T-helper 9 cell (primary cell): ENCODE measurements at places on chromosomes 4 and X.

- DNase-seq = no peak
Observed at GRCh38 chr4:169416461-169416860, 145.7 kb upstream of the SH3RF1 start.

DNA sequence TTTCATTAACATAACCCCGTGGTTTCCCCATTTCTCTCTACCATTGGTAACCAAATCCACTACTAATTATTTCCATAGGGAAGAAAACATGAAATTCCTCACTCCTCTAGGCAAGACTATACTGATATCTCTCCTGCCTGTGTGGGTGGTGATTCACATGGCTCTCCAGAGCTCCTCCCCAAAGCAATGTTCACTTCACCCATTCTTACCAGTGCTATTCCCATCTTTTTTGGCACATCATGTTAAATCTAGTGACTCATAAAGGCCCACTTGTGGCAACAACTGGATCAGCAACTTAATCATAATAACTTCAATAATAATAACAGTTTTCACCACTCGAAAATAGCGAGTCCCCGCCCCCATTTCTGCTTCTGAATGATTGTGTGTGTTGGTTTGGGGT is 6.1 kb upstream of the HCCS start:
- no peak for DNase-seq

GRCh38 chr4:188177997-188178675 is 38.9 kb downstream of the TRIML1 start:
- no peak for DNase-seq

GRCh38 chrX:1491851-1492349 is 39.2 kb upstream of the ASMTL start:
- DNase-seq = no peak

GRCh38 chr4:78568640-78569305 is 17.2 kb downstream of the ANXA3 start:
- DNase-seq = no peak

DNA sequence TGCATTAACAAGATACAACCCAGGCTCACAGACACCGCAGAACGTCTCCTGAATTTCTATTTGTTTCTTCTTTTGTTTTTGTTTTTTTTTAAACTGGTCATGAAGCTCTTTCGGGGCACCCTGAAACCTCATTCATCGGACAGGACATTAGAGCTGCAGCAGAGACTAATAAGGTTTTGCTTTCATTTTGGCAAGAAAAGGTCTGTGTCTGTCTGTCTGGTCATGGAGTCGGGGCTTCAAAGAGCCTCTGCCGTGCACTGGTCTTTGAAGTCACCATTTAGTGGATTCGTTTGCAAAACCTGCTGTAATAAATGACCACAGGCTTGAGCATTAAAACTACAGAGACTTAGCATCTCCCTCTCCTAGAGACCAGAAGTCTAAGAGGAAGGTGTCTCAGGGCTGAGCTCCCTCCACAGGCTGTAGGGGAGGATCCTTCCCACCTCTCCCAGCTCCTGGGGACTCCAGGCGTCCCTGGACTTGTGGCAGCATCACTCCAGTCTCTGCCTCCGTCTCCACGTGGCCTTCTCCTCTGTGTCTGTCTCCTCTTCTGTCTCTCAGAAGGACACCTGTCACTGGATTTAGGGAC is 247.5 kb downstream of the CRLF2 start:
- no peak for DNase-seq

DNA sequence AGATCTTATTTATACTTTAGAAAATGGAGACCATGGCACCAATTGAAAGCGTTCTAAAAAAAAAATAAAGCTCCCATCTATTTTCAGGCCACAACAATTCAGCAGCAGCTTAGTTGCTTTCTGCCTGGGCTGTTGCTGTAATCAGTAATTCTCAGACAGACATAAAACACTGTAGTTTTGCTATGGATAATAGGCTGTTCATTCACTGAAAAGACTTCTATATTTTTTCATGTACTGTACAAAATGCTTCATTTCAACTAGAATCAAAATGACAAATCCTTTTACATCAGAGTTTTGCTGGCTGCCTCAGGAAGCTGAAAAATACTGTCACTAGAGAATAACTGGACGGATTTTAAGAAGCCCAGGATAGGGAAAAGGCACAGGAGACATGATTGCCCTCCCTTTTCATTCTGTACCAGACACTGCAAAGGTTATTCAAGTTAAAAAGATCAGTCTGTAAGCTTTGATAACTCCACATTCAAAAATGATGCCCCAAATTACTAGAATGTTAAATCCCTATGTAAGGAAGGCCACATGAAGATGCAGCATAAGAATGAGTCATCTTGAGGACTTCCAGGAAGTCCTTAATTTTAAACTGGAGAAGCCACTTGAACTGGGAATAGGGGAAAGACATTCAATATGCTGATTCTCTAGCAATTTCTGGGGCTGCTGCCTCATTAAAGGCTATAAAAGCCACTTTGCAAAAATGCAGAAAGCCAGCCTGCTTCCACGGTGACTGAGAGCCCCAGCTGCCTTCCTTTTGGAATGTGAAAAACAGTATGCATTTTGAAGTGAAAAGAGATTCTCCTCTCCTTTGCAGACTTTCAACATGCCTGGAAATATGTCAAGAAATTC is 403.2 kb upstream of the RASGEF1B start:
- no peak for DNase-seq

DNA sequence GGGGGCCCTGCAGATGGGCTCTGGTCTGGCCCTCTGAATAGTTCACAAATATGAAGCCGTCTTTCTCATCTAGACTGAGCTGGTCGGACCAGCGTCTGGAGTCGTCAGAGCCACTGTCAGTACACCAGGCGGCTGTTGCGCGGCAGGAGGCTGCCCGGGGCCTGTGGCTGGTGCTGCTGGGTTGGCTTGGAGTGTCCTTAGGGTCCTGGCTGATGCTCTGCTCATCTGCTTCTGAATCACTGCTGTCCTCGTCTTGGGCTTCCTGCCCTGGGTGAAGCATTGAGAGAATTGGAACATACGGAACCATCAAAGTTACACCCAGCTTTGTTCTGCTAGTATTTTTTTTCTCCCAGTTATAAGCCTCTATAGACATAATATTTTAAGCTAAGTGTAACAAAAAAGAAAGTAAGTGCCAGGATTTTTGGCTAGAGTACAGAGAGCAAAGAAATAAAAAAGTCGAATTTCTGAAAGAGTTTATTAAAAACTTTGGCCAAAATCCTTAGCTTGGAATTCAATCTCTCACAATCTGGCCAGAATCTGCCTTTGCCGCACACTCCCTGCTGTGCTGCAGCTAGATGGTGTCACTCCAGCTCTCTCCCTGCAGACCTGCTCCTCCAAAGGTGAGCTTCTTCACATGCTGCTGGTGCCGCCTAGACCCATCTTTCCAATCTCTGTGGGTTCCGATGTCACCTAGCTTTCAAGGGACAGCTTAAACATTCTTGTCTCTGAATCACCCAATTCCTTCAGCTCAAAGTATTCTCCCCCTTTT is 96.2 kb downstream of the CDS1 start:
- no peak for DNase-seq

GRCh38 chr4:108171339-108172230 is 2.9 kb upstream of the LEF1 start:
- peak; percentile 40 for DNase-seq

DNA sequence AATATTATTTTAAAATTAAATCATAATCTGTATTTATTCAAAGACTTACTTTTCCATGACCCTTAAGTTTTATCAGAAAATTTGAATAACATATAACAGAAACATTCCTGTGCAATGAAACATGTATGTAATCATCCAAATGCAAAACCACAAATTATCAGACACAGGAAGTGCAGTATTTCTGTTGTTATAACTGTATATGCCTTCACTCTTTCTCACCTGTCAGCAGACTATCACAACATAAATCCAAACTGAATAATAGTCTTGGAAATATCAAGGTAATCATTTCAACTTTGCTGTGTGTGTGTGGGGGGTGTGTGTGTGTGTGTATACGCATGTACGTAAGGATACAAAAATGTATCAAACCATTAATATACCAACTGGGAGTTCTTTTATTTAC is 285.9 kb downstream of the SLC7A11 start:
- DNase-seq = no peak

DNA sequence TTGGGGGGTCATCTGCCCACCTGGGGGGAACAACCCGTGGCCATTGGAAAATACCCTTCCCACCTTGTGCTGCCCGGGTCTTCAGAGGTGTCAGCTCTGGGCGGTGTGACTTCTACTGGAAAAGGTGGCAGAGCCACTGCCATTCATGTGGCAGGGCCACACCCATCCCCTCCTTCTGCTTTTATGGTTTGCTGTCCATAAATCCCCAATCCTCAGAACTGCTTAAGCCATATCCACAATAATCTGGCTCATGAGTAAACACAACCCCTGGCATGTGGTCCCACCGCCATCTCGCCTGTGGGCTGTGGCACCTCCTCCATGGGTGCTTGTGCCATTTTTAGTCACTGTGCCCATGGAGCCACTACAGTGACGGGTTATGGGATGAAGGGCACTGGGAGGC is 20.6 kb downstream of the SORCS2 start:
- no peak for DNase-seq

- no peak for DNase-seq
Observed at GRCh38 chrX:75603833-75604232, 81.0 kb upstream of the ZDHHC15 start.

DNA sequence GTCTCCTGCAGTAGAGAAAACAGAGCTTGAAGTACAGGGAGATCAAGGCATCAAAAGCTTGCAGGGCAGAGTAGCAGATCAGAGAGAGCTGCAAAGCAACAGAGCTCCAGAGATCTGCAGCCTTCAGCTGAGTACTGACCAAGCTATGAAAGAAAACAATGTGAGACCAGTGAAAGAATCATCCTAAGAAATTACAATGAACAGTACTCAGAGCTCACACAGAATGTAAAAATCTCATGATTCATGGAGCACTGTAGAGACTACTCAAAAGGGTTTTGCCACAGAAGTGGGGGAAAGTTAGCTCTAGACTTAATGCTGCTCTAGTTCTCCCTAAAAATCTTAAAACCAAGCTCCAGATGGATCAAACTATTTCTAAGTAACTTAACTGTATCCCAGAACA is 80.0 kb upstream of the MAB21L2 start:
- DNase-seq = no peak

DNA sequence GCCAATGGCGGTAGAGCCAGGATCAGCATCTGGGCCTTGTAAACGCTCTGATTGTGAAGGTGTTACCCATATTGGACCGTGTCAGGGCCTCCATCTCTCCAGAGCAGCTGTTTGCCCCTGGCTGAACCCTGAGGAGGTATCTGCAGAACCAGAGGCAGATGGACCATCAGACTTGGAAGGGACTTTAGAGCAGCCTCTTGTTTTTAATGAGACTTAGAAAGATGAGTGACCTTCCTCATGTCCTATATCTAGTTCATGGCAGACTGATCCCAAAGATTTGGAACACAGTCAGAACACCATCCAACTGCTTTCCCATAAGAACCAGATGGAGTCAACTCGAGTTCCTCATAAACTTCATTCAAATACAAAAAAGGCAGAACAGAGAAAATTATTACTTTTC is 135.1 kb upstream of the MSX1 start:
- no peak for DNase-seq

- no peak for DNase-seq
Observed at GRCh38 chr4:38621028-38621684, 42.8 kb upstream of the KLF3 start.

DNA sequence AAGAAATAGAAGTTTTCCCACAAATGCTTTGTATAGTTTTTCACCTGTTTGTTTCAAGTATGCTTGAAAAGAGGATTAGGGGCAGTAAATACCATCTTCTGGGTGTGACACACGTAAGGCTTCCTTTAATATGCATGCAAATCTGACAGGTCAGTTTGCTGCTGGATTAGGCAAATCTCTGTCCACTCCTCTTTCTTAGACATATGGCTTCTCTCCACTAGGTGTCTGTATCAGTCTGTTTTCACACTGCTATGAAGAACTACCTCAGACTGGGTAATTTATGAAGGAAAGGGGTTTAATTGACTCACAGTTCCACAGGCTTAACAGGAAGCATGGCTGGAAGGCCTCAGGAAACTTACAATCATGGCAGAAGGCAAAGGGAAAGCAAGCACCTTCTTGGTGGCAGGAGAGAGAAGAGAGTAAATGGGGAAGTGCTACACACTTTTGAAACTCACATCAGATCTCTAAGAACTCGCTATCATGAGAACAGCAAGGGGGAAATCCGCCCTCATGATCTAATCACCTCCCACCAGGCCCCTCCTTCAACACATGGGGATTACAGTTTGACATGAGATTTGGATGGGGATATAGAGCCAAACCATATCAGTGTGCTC is 66.9 kb downstream of the TAB3 start:
- no peak for DNase-seq

DNA sequence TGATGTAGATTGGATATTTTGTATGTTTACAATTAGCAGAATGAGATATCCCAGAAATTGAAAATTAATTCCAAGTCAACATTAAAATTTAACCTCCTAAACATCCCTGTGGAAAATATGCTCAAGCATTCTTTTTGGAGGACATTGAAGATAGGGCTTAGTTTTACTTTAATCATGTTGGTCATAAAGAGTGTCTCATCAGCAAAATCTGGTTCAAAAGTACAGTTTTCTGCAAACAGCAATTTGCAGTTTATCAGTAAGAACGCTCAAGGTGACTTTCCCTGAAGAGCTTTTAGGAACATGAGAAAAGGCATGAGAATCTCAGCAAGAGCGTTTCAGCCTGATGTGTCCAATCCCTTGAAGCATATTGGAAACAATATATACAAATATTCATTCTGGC is 889.8 kb downstream of the CENPC start:
- DNase-seq = no peak

- no peak for DNase-seq
Observed at GRCh38 chr4:183770906-183771305, 111.8 kb downstream of the TRAPPC11 start.

DNA sequence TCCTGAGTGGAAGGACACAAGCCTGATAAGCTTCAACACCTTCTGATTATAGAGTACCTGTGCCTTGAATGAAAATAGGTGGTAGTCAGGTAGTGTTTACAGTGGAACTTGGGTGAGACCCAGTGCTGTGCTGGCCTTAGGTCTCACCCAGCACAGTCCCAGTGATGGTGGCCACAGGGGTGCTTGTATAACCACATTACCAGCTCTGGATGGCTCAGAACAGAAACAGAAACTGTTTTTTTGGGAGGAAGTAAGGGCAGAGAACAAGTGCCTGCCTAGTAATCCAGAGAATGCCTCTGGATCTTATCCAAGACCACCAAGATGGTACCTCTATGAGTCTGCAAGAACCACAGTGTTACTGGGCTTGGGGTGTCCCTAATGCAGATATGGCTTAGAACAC is 171.5 kb upstream of the DIPK2B start:
- DNase-seq = no peak

GRCh38 chrX:51336584-51336983 is 4.0 kb downstream of the NUDT10 start:
- DNase-seq = no peak

- no peak for DNase-seq
Observed at GRCh38 chr4:57220734-57221133, 110.5 kb upstream of the IGFBP7 start.
